Activated B cell treated with CpG ODN at 0.5 μM for 24 hours (primary cell): ENCODE measurements at places on chromosomes 6 and 20. TPM values are rescaled to one million over a fixed set of nuclear protein-coding genes. Genes with fewer than 3 reads are reported as not detected.

The UNC5CL gene
- total RNA-seq, result 1.7 and 2.2 TPM in 2 replicates

GRCh38 chr6:156942266-156942665 is 165.1 kb downstream of the ARID1B start:
- DNase-seq, result no peak

GRCh38 chr20:39057143-39057542 is 95.0 kb downstream of the DHX35 start:
- no peak for DNase-seq

DNA sequence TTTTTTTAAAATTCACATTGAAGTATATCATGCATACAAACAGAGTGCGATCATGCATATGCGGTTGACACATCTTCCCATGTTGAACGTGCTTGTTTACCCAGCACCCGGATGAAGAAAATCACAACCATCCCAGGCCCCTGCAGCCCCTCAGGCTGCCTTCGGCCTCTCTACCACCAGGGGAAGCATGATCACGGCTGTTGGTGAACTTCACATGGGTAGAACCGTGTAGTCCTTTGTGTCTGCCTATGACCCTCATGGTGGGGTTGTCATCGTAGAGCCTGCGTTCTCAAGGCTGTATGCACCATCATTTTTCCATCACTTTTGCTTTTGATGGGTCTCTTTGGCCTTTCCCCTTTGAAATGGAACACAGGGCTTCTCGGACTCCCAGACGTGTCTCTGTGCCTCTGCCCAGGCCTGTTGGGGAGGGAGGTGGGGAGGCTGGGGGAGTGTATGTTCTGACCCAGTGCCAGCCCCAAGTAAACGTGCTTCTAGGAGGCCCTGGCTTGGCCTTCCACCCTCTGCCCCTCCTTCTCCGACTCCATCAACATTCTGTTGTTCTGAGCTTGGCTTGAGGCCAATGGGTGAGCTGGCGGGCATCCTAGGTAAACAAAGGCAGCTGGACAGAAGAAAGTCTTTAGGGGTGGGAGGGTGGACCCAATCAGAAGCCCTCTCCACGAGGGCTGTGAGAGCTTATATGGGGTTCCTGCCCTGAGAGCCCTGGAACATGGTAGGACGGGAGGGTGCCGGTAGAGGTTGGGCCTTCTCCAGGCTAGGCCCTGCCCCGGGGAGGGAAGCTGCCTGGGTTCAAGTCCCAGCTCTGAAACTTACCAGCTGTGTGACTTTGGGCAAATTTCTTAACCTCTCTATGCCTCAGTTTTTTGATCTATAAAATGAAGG is 39.7 kb downstream of the TGM2 start:
- peak; percentile 6 for DNase-seq

DNA sequence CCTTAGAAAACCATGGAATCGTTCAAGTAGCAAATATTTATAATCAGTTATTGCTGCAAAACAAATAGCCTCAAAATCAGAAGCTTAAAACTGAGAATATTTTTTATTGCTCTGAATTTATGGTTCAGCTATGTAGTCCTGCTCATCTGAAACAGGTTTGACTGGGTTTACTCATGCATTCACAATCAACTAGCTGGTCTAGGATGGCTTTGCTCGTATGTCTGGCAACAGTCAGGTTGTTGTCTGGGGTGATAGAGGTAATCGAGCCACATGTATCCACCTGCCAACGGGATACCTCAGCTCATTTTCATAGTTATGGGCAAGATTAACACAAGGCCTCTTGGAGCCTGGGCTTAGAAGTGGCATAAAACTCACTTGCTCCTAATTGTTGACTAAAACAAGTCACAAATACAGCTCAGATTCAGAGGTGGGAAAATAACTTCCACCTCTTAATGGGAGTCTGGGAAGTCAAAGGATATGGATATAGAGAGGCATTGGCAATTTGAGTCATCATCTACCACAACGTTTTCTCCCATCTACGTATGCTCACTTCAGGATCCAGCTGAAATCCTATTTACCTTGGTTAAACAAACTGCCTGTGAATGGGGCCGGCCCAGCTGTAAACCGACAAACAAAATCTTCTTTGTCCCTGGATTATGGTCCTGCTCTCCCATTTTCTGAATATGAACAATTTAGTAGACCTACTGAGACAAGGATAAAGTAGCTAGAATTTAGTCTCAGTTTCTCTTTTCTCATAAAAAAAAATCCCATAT is 54.5 kb upstream of the TENT5A start:
- DNase-seq, result no peak

GRCh38 chr6:113873043-113873667 is 16.0 kb downstream of the MARCKS start:
- DNase-seq, result peak; percentile 30

The SIRPB2 gene
- not detected in 2 replicates for total RNA-seq

- DNase-seq, result no peak
These were observed 15.6 kb downstream of the MAFB start for GRCh38 chr20:40673442-40673841.

DNA sequence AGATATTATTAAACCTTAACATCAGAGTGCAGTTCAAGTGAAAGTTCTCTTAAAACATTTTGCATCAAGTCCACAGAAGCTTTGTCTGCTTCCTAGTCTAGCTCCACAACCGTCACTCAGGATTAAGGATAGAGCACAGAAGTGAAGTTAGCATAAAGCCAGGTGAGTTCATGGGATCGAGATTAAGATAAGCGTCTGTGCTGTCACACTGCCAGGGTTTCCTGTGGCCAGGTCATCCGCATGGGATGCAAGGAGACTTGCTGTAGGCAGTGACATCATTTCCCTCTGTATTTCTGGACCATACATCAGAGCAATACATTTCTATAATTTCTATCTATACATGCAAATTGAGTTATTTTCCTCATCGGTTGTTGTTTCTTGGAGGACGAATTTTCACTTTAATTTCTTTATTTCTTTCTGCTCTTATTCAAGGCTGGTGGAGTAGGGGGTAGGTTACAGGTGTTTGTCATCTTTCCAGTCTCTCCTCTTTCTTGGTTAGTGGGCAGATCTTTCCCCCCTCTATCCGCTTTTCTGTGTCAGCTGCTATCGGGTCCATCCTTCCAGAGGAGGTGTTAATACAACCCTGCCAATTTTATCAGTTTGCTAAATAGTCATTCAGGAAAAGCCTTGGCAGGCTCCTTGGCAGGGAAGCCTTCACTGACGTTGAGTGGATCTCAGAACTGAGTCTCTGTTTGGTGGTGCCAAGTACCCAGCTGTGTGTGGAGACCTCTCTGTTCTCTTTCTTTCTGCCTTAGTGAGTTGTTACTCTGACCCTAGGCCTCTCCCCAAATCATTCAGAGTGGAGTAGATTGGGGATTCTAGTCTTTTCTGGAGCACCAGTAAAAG is 307.6 kb upstream of the MAP3K7 start:
- no peak for DNase-seq

The KCNQ2 gene
- total RNA-seq, result not detected in 2 replicates

- no peak for DNase-seq
These were observed 41.6 kb upstream of the TFAP2C start for GRCh38 chr20:56587307-56588041.

DNA sequence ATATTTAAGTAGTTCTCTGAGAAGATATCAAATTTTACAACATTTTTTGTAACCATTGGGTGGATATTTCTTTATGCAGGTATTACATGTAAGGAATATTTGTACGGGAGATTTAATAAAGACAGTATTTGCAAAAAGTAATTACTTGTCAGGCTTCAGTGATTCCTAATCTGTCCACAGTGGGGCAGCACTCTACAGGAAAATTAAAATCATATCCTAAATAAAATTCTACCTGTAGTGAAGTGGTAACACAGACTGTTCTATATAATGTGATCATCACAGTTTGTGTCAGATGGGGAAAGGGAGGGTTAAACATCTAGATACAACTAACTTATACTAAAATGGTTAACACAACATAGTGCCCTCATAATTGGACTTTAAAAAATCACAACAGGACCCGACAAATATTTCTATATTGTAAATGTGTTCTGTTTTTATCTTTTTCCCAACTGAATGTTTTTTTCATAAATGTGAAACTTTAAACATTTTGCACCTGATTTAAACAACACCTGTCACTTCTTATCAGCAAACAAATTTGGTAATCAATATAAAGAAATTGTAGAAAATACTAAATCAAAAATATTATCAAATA is 145.6 kb upstream of the MANEA start:
- DNase-seq, result no peak

DNA sequence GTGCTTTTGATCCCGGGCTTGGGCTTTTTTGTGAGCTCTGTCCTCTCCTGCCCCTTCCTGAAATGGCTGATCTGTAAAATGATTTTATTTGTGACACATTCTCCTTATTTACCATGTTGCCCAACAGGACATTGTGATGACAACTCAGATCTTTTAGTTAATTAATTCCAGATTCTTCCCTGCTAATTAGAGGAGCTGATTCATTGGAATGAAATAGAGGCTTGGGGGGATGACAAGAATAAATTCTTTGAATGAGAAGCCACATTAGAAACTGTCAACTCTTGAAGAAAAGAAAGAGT is 26.1 kb upstream of the GABRR1 start:
- DNase-seq, result no peak

DNA sequence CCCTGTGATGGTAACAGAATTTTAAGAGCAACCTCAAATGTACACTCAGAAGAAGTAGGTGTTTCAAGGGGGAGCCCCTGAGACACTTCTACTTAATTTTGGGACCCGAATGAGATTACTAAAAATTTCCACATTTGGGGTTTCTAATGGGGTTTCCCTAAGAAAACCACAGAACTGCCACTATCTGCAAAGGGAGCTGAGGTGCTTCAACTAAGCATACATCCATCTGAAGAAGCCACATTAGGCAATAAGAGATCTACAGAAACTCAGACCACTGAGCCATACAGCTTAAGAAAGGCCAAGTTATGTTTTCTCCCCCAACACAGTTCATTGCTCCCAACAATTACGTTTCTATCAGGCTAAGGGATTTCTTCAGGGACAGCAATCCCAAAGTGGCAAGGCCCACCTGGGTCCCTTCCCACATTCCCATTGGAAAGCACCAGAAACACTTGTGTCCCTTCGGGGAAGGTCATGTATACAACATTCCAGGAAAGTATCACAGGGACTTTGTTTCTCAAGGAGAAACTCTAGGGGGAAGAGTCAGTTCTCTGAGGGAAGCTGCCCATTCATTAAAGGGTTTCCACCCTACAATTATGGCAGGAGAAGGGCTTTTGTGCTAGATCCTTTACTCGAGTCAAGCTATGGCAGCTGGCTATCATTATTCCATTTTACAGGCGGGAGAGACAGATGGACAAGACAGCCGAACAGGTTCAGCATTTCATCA is 5.0 kb downstream of the BCL2L1 start:
- no peak for DNase-seq

- DNase-seq, result no peak
These were observed 286.3 kb downstream of the KHDC1L start for GRCh38 chr6:72939004-72939403.

DNA sequence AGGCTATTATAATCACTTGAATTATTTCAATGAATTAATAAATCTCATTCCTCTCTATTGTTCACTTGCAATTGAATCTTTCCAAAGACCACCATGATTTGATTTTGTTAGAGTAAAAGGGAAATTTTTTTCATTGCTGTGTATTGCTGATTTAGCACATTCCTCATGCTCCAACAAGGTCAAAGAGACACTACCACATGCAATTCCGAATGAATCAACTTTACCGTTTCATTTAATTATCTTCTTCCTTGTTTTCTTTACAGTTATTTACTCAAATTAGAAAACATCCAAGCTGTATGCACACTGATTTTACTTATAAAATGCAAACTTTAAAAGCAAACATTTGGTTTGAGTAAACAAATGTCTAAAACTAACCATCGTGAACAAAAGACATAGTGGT is 967 bp downstream of the KIAA0408 start:
- no peak for DNase-seq

GRCh38 chr6:107817784-107818183 is 6.3 kb downstream of the SCML4 start:
- no peak for DNase-seq

GRCh38 chr20:64233725-64234124 is 21.8 kb upstream of the PCMTD2 start:
- no peak for DNase-seq

DNA sequence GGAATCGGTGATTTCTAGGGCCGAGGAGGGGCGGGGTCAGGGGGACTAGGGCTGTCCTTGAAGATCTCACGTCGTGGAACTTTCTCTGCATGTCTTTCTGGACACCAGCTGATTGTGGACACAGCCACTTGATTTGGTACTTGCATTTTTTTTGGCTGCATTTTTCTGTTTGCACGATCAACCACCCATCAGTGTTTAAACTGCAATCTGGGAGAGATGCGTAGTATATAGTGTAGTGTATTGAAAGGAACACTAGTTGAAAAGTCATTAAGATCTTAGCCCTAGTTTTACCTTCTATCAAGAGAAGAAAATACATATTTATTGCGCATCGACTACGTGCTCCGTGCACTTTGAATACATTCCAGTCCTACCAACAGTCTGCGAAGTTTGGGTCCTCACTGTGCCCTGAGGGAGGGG is 657 bp downstream of the NT5DC1 start:
- DNase-seq, result no peak

The CD83 gene
- total RNA-seq, result 483 and 492 TPM in 2 replicates

- DNase-seq, result no peak
These were observed 2.9 kb upstream of the TDRD6 start for GRCh38 chr6:46684771-46685170.

DNA sequence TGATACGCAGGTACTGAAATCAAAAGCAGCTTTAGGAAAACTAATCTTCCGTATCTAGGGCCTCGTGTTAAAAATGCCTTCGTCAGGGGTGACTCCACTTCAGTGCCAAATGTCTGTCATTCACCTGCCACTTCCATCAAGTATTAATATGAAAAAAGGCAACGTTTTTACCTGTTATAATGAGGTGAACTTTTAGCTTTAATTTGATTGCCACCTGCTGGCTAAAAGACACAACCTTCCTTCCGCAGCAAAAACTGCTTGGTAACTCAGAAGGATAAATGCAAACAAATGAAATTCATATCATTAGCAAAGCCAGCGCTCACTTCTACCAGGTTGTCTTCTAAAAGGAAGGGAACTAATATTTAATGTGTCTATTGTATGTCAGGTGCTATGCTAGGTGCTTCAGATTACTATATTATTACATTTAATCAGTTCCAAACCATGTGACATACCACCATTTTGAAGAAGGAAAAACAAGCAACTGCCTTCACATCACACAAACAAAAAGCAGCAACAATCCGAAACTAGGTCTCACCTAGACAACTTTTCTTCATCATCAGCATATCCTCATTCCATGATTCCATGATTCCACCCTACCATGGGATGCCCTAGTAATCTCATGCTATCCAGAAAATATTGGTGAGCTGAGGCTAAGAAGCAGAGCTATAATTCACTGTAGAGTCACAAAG is 20.6 kb upstream of the ARHGAP18 start:
- no peak for DNase-seq

The GSTA2 gene
- not detected in 2 replicates for total RNA-seq

GRCh38 chr6:142929751-142930358 is 15.1 kb downstream of the HIVEP2 start:
- no peak for DNase-seq

The TREM1 gene
- total RNA-seq, result 0.81 TPM in 1 of 2 replicates, not detected in the other

- no peak for DNase-seq
These were observed 1.5 kb downstream of the SLC9A8 start for GRCh38 chr20:49814057-49814694.

GRCh38 chr20:52830598-52830997 is 141.6 kb upstream of the TSHZ2 start:
- DNase-seq, result no peak
